ENCODE measurements at places on chromosomes 7 and 10.

DNA sequence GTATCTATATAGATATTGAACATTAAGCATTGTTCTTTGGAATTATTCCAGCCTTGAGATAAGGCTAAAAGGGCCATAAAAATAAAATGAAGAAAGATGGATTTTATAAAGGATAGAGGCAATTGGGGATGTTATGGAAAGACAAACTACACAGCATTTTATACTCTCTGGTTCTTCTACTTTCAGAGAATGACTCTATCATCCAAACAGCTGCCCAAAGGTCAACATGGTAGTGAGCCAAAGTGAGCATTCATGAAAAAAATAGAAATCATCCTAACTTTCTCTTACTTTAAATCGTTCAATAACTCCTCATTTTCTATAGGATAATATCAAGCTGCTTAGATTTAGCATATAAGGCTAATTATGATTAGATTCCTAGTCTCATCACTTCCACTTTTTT, 25.2 kb downstream of the IMMP2L start:
- DNase-seq, result no peak

GRCh38 chr7:74097937-74098614, 14.5 kb downstream of the LIMK1 start:
- no peak for DNase-seq

DNA sequence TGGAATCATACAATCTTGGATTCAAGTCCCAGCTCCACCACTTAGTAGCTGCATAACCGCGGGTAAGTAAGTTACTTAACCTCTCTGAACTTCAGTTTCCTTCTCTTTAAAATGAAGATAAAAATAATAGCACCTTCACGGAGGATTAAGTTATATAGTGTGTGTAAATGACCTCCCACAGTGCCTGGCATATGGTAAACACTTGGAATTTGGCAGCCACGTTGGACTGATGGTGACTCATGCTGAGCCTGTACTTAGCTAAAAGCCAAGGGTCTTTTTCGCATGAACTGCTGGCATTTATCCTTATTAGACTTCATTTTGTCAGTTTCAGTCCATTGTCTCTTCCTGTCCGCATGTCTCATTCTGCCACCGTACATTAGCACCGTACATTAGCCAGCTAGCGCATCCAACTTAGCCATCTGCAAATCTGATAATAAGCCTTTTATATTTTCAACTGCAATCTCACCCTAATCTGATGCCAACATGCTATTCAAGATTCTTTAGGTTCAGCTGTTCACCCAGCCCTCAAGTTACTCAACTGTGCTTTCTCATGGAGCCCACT, 11.2 kb downstream of the SLC13A4 start:
- no peak for DNase-seq

- no peak for DNase-seq
Measured at GRCh38 chr7:36637417-36637816, 86.9 kb downstream of the AOAH start.

DNA sequence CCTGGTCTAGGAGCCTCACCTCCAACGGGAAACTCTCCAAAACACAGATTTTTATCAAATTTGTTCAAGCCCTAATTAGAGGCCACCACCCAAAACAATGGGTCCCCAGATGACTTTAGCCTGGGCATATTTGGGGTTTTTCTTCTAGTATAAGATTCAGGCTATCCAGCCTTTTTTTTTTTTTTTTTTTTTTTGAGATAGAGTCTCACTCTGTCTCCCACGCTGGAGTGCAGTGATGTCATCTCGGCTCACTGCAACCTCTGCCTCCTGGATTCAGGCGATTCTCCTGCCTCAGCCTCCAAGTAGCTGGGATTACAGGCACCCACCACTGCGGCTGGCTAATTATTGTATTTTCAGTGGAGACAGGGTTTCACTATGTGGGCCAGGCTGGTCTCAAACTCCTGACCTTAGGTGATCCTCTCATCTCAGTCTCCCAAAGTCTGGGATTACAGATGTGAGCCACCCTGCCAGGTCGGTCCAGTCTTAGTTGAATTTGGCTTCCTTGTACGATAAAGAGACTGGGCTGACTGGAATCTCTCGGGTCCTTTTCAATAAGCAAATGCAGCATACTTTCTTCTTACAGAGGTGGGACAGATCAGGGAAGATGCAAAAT, 91.4 kb upstream of the KLF6 start:
- DNase-seq, result no peak

- DNase-seq, result no peak
Measured at GRCh38 chr7:93054975-93055374, 62.8 kb downstream of the SAMD9 start.

GRCh38 chr7:82598958-82599357, 155.4 kb upstream of the CACNA2D1 start:
- DNase-seq, result no peak

GRCh38 chr7:159068893-159069448, 75.7 kb downstream of the VIPR2 start:
- DNase-seq, result no peak

GRCh38 chr10:72007246-72007892, 43.2 kb downstream of the CHST3 start:
- DNase-seq, result no peak

DNA sequence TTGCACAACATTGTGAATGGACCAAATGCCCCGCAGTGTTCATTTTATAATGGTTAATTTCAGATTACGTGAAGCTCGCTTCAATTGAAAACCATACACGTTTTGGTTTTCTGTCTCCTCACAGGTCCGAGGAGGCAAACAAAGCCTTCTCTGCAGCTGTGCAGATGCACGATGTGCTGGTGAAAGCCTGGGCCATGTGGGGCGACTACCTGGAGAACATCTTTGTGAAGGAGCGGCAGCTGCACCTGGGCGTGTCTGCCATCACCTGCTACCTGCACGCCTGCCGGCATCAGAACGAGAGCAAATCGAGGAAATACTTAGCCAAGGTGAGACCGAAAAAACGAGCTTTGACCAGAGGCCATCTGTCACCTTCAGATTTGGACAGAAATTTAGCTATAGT, 110.3 kb downstream of the TRRAP start:
- DNase-seq, result no peak

DNA sequence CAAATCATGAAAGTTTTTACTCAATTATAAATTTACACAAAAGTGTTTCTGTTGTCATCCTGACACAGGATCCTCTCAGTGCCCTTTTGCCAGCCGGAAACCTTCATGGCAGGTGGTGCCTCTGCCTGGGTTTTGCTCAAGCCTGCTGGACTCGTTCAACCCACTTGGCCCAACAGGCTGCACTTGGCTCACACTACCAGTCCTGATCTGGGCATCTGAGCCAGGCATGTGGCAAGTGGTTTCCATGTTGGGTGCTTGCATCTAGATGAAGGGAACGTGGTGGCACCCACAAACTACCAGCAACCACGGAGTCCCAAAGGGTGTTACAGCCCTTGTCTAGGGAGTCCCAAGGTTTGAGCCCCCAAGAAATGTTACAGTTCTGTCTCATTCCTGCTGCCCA, 162.3 kb upstream of the CSTF2T start:
- no peak for DNase-seq

DNA sequence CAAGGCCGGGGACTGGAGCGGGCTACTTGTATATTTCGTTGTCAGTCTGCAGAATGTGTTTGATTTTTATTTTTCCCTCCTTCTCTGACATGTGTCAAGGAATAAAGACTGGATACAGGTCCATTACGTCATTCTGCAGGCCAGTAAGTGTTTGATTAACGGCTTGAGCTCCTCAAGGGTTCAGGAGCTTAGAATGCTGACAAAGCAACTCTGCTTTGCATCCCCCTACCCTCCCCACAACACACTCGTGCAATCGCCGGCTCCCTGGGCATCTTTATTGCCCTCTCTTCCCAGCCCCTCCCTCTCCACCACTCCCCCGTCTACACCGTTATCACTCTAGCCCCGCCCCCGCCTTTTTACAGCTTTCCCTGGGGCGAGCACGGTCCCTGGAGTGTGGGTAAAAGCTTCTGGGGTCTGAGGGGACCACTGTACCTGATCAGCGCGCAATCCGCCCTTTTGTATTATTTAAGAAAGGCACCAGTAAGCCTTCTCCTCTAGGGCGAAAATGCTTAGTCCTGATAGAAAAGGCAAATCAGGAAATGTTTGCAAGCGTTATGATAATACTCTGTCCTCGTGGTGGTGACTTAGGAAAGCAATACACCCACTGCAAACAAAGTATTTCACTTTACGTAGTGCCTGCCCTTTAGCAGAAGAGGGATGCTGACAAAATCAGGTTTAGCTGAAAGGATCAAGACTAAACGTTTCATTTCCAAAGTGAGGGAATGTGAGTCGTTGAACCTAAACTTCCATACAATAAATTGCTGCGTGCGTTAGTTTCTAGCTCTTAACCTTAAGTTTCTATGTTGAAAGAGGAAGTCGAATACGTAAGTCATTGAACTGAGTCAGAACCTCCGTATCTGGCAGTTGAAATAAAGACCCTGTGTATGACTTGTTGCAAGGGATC, 1.4 kb upstream of the CREB5 start:
- DNase-seq, result peak; percentile 37
